Substantia nigra (tissue), 51 donors: ENCODE measurements at places on chromosomes 5 and 9.
A peak's percentile ranks its signal among the peaks of the same experiment; 100 is the strongest.

- DNase-seq: peak; percentile 39
Observed at GRCh38 chr9:14180093-14180959, 133.6 kb downstream of the NFIB start.

- no peak for DNase-seq
Observed at GRCh38 chr9:38437193-38437823, 13.1 kb upstream of the IGFBPL1 start.

DNA sequence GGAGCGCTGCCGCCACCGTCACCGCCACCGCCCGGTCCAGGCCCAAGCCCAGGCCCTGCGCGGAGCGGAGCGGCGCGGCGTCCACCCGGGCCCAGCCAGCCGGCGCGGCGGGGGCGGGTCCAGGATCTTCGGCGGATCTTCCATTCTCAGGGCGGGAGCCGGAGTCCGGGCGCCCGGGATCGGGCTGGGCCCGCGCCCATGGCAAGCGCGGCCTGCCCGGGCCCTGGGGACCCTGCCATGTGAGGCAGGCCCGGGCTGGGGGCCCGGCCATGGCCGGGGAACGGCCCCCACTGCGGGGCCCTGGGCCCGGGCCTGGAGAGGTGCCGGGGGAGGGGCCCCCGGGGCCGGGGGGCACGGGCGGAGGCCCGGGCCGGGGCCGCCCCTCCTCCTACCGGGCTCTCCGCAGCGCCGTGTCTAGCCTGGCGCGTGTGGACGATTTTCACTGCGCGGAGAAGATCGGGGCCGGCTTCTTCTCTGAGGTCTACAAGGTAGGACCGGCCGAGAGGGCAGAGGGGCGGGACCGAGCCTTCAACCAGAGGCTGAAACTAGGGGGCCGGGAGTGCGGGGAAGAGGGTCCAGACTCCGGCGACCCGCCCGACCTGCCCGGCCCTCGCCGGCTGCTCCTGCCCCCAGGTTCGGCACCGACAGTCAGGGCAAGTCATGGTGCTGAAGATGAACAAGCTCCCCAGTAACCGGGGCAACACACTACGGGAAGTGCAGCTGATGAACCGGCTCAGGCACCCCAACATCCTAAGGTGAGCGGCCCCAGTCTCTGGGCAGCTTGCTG is 482 bp downstream of the TESK1 start:
- peak; percentile 20 for DNase-seq

DNA sequence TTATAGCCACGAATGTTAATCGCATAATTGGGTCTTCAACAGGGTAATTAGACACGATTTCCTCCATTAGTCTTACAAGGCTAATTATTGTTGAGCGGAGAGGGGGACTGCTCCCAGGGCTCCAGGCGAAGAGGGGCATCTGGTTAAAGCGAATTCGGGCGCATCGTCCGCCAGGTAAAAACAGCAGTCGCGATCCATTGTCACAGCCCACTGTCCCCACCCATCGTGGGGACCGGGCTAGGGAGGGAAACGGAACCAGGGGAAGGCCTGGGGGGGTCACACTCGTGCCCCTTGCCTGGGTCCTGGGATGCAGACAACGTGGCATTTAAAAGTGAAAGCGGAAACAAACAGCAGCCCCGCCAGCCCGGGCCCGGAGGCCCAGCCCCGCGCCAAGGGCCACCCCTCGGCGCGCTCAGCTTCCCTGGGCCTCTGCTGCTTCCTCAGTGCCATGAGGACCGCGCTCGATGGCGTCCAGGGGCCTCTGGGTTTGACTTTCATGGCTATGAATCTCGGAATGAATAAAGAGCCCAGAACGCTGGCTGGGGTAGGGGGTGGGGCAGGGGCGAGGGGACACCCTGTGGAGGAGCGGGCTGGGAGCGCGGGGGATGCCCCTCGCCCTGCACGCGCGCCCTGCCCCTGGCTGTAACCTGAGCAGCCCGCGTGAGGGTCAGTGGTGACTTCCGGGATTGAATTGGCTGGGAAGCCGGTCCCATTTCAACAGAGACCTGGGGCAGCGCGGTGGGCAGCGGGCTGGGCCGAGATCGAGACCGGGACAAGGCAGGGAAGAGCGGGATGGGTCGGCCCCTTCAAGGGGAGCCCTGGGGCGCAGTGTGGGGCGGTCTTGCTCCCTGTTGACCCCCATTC is 99.9 kb downstream of the GTF3C4 start:
- DNase-seq: peak; percentile 27

GRCh38 chr5:173012882-173013281 is 29.3 kb downstream of the ATP6V0E1 start:
- no peak for DNase-seq

DNA sequence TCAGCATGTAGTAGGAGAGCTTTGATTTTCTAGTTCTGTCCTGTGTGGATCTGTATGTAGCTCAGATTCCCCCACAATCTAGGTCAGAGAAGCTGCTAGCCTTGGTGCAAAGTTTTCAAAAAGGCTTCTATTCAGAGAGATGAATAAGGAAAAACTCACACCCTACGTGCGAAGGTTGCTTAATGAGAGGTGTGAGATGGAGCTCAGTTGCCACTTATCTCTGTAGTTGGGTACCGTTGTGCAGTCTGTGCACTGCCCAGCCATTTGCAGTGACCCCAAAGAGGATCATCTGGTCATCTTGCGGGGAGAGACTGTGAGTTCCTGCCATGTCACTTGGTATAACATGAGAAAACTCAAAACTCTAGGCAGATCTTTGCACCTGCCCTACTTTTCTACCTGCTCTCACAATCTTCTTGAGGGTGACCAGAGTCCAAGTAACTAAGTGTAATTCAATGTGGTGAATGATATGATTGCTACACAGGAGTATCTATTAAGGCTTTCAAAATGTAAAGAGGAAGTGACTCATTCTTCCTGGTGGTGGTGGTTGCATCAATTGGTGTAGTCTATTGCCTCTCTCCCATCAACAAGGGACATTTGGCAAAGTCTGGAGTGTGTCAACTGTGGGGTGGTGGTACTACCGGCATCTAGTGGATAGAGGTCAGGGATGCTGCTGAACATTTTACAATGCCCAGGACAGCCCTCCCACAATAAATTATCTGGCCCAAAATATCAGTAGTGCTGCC is 65.2 kb downstream of the TMC1 start:
- no peak for DNase-seq

- no peak for DNase-seq
Observed at GRCh38 chr9:75615284-75615683, 275.2 kb upstream of the PCSK5 start.
